ENCODE measurements at places on chromosomes 5 and 9. TPM values are rescaled to one million over a fixed set of nuclear protein-coding genes. Genes with fewer than 3 reads are reported as not detected.

The CNTNAP3B gene
- 39.7 TPM for total RNA-seq

The DMRT3 gene
- not detected for total RNA-seq

The FRMPD1 gene
- total RNA-seq, result 3.0 TPM

The CCL28 gene
- total RNA-seq, result 0.46 TPM

The MAT2B gene
- total RNA-seq, result 43.4 TPM

The ANGPTL2 gene
- total RNA-seq, result 4.2 TPM

The ANKRD20A1 gene
- total RNA-seq, result 19.4 TPM

The SLC6A3 gene
- 12.5 TPM for total RNA-seq

The PCDHGA3 gene
- total RNA-seq, result 7.2 TPM

The VDAC1 gene
- 238 TPM for total RNA-seq

Data from diencephalon (tissue), 1 donor.